ENCODE measurements at places on chromosomes 7 and 10.

GRCh38 chr7:149063476-149063875 lies 27.0 kb downstream of the ZNF786 start:
- DNase-seq: no peak

DNA sequence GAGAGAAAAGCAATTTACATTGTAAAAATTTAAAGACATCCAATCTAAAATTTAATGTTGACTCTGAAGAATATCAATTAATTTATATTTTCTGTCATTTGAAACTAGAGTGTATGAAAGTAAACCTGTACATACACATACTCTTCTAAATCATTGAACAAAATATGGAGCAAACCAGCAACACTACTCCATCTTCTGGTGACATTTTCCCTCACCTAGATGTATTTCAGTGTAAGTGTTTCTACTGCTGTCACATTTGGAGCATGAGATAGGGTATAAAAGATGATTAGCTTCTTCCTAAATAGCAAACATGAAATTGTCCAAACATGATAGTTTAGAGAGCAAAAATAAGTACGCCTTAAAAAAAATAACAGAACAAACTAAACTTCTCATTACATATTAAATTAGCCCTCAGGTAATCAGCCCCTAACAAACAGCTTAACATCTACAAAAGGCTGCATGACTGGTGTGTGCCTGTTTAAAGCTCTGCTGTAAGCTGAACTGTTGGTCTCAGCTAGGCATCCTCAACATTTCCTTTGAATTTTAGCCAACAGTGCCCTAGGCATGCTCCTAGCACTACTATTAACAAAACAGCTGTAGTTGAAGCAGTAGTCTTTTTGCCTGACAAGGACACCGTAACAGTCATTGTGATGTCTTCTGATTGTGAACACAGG lies 189.8 kb downstream of the CTNNA3 start:
- DNase-seq: no peak

DNA sequence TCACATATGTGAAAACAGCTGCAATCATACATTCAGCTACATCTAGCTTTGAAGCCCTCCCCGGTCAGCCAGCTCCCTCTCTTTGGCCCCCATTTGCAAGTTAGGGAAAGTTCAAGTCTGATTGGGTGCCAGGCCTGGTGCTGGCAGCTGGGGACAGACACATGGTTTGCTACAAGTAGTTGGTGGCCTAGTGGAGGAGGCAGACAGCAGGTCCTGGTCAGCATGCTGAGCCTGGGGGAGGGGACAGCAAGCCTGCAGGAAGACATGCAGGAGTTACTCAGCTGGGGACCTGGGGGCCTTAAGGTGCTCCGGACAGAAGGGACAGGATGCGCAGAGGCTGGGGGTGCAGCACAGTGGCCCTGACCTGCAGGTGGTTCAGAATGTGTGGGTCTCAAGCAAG lies 956.9 kb upstream of the ZNF722 start:
- DNase-seq: no peak

GRCh38 chr10:103668351-103669242 lies 175.1 kb downstream of the NEURL1 start:
- no peak for DNase-seq

DNA sequence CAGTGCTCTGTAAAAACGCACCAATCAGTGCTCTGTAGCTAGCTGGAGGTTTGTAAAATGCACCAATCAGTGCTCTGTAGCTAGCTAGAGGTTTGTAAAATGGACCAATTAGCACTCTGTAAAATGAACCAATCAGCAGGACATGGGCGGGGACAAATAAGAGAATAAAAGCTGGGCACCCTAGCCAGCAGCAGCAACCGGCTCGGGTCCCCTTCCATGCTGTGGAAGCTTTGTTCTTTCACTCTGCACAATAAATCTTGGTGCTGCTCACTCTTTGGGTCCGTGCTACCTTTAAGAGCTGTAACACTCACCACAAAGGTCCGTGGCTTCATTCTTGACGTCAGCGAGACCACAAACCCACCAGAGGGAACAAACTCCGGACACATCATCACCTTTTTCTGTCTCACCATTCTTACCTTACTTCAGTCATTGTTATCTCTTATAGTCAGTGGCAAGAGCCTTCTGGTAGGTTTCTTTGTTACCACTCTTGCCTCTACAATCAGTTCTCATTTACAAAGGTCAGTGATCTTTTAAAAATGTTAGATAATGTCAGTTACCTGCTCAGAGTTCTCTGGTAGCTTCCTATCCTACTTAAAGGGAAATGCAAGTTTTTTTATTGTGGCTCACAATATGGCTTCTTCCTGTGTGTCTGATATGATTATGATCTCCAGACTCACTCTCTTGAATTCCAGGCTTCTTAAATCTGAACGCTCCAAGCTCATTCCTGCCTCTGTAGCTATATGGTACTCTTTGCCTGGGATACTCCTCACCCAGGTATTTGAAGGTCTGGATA lies 4.5 kb downstream of the STAM start:
- peak; percentile 76 for DNase-seq

- DNase-seq: peak; percentile 16
These were observed 21.1 kb downstream of the SCART1 start for GRCh38 chr10:133474665-133475424.

DNA sequence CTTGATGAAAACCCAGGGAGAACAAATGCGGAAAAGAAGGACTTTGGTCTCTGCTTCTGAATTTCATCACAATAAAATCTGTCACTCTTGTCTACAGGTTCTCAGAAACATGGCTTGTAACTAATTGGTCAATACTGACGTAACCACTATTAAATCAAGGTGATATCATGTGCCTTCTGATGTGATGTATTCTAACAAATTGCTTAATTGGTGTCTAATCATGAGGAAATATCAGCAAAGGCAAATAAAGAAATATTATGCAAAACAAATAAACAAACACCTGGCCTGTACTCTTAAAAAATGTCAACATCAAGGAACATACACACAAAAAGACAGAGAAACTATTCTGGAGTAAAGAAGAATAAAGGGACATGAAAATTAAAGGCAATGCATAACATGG lies 1165.0 kb downstream of the NXPH1 start:
- no peak for DNase-seq

GRCh38 chr10:32995751-32996150 lies 37.7 kb upstream of the ITGB1 start:
- DNase-seq: no peak

Data from activated T-cell treated with anti-CD3 and anti-CD28 coated beads, Interleukin-2, amount 50 U/mL, for 48 hours (primary cell).